Activated CD8-positive, alpha-beta T cell treated with anti-CD3 and anti-CD28 coated beads for 36 hours (primary cell): ENCODE measurements at places on chromosomes 5 and 9.

GRCh38 chr5:99070822-99071221 lies 142.0 kb upstream of the CHD1 start:
- no peak overlapping the region for H3K4me3 ChIP-seq
- H3K36me3 ChIP-seq, result no peaks in the 10 kb centered on the region
- no peak for DNase-seq
- H3K27ac ChIP-seq, result no peak overlapping the region
- no peaks in the 10 kb centered on the region for H3K4me1 ChIP-seq

DNA sequence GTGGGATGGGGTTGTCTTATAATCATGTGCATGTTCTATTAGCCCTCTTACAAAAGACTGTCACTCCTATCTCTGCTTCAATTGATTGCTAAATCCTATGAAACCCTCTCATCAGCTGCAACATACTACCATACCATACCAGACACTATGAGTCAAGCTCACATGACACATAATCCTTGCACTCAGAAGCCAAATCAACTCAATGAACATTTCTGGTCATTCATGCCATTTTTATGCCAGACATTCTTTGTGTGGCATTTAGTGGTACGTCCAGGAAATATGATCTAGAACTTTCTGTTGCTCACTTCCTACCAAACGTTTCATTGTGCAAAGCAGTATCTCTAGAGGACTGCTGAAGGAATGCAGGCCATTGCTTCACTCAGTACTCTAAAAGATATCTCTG lies 159.2 kb upstream of the GNA14 start:
- peaks cover 25% of the 10 kb centered on the region for H3K36me3 ChIP-seq
- H3K4me3 ChIP-seq, result no peak overlapping the region
- H3K27me3 ChIP-seq, result no peaks in the 10 kb centered on the region
- DNase-seq, result no peak

GRCh38 chr5:168844016-168844921 lies 265.1 kb upstream of the PANK3 start:
- H3K36me3 ChIP-seq, result no peaks in the 10 kb centered on the region
- no peak overlapping the region for H3K4me3 ChIP-seq
- peaks cover 17% of the 10 kb centered on the region for H3K27me3 ChIP-seq
- DNase-seq, result no peak
- no peak overlapping the region for H3K27ac ChIP-seq

GRCh38 chr5:171412186-171412585 lies 7.3 kb upstream of the FGF18 start:
- no peak overlapping the region for H3K27ac ChIP-seq
- no peak overlapping the region for H3K4me3 ChIP-seq
- DNase-seq, result no peak
- H3K4me1 ChIP-seq, result peaks cover 24% of the 10 kb centered on the region
- peaks cover 50% of the 10 kb centered on the region for H3K36me3 ChIP-seq

- no peak overlapping the region for H3K27ac ChIP-seq
- H3K36me3 ChIP-seq, result no peaks in the 10 kb centered on the region
- no peak for DNase-seq
- no peaks in the 10 kb centered on the region for H3K4me1 ChIP-seq
These were observed 48.3 kb upstream of the SMARCA2 start for GRCh38 chr9:1966725-1967366.

DNA sequence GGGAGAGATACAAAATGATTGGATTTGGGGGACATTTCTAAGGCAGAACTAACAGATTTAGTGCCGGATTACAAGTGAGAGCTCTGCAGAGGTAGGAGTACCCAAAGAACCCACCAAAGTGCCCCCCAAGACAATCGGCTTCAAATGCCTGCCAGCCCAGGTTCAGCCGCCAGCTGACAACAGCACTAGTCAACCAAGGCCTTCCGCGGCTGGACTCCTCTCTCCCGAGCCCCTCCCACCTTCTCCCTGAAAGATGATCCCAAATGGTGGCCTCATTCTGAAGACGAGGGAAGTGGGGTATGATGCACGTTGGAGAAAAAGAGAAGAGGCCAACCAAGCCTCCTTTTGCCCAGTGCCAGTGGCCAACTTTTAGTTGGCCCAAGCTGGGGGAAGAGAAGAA lies 210.4 kb upstream of the SLC30A5 start:
- H3K4me3 ChIP-seq, result no peak overlapping the region
- H3K36me3 ChIP-seq, result no peaks in the 10 kb centered on the region
- DNase-seq, result no peak
- H3K27ac ChIP-seq, result no peak overlapping the region
- H3K4me1 ChIP-seq, result peaks cover 23% of the 10 kb centered on the region

DNA sequence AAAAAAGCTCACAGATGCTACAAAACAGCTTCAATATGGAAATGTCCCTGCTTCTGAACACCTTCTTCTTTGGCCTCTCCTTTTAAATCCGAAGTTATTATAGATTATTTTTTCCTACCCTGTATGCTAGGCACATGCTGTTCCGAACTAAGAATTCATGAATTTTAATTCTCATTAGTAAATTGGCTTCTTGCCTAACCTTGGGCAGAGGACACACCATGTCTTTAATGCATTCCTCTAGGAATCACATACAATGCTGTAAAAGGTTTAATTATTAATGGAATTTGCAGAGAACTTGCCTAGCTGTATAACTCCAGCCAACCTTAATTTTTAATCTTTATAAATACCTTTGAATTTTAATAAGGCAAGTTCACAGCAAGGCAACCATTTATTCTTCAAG lies 234.4 kb downstream of the NTRK2 start:
- no peak for DNase-seq
- no peaks in the 10 kb centered on the region for H3K36me3 ChIP-seq
- peaks cover 9% of the 10 kb centered on the region for H3K27me3 ChIP-seq
- H3K4me3 ChIP-seq, result no peak overlapping the region
- H3K4me1 ChIP-seq, result no peaks in the 10 kb centered on the region

DNA sequence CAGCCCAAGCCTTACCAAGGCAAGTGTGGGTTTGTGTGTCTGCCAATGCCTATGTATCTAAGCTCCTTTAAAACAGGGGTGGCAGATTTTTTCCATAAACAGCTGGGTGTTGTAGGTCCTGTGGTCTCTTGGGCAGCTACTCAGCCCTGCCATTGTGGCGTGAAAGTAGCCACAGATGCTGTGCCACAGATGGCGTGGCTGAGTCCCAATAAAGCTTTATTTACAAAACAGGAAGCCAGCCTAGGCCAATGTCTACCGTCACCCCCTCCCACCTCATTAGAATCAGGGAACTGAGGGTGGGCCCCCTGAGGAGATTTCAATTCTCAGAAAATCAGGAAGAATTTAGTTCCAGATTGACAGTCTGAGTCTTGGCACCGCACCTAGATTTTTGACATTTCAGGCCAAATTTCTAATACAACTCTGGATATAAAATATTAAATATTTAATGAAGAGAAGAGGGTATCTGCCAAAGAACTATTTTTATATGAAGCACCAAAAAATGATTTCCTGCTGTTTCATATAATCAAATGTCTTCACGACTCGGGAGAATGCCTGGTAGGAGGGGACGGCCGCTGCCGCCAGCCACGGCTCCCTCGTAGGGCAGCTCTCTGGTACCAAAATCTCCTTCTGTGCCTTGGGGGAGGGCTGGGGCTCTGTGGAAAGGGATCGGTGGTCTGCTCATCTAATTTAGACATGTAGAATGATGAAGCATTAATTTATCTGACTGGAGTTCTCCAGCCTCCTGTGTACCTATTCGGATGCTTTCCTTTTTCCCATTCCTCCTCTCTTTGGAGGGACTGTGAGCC lies 420.9 kb downstream of the IRX2 start:
- no peak for DNase-seq
- no peak overlapping the region for H3K27ac ChIP-seq
- no peaks in the 10 kb centered on the region for H3K36me3 ChIP-seq
- H3K4me3 ChIP-seq, result no peak overlapping the region

DNA sequence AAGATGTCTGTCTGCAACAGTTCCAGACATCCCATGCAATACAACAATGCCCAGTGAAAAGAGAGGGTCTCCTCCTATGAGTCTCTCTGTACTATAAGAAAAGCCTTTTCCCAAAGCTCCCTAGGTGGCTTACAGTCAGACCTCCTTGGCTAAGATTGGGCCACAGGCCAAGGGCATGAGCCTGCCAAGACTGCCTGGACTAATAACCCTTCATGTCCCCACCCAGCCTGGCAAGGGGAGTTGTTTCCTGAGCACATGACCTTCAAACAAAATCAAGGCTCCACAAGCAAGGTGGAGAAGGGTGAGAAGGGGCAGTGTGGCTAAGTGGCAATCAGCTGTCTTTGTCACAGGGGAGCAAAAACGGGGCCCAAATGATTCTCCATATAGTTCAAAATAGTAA lies 75.6 kb upstream of the ZSWIM6 start:
- peaks cover 6% of the 10 kb centered on the region for H3K27me3 ChIP-seq
- no peak for DNase-seq
- H3K36me3 ChIP-seq, result no peaks in the 10 kb centered on the region
- no peaks in the 10 kb centered on the region for H3K4me1 ChIP-seq
- no peak overlapping the region for H3K4me3 ChIP-seq

DNA sequence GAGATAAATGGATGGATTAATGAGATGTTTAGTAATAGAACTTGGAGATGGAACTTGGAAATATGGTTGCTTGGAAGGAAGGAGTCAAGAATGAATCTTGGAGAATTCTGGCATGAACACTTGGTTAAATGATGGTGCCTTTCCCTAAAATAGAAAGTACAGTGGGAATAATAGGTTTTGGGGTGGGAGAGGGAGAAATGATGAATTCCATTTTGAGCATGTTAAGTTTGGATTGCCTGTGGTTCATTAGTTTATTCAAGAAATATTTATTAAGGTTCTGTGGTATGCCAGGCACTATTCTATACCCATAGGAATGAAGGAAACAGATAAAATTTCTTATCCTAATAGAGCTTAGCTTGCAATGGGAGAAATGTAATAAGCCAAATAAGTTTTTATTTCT lies 58.4 kb downstream of the PBX3 start:
- H3K4me1 ChIP-seq, result no peaks in the 10 kb centered on the region
- DNase-seq, result no peak
- H3K36me3 ChIP-seq, result no peaks in the 10 kb centered on the region

DNA sequence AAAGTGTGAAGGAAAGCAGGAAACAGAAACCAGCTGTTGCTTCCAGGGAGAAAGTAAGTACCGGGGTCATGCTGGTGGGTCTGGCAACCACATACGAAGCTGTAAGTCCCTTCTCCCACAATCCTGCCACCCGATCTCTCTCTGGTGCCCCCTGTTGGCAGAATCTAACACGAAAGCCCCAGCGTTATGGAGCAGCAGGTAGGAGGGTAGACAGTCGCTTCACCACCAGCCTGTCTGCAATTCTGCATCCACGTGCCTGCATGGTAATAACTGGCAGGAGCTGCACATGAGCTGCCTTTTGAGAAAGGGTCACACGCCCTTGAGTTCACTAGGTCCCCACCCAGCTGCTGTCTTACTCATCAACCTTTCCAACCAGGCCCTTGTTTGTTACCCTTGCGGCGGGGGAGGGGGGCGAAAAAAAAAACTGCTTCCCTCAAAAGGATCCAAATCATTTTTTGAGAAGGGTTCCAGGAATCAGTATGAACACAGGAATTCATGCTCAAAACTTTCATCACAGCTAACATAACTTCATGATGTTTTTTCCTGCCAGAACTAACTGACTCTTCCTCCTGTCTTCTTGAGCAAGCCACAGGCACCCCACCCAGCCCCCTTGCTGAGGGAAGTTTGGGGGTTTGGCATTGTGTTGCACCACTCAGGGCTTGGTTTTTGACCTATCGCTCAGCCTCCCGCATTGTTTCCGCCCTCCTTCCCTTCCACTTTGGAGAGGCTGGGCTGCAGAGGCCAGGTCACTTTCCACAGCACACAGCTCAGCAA lies 19.6 kb upstream of the TMEM252 start:
- no peaks in the 10 kb centered on the region for H3K36me3 ChIP-seq
- H3K27ac ChIP-seq, result no peak overlapping the region
- no peak overlapping the region for H3K4me3 ChIP-seq
- H3K4me1 ChIP-seq, result peaks cover 10% of the 10 kb centered on the region

- H3K36me3 ChIP-seq, result no peaks in the 10 kb centered on the region
These were observed 583.4 kb upstream of the DMAC1 start for GRCh38 chr9:8382777-8383527.

DNA sequence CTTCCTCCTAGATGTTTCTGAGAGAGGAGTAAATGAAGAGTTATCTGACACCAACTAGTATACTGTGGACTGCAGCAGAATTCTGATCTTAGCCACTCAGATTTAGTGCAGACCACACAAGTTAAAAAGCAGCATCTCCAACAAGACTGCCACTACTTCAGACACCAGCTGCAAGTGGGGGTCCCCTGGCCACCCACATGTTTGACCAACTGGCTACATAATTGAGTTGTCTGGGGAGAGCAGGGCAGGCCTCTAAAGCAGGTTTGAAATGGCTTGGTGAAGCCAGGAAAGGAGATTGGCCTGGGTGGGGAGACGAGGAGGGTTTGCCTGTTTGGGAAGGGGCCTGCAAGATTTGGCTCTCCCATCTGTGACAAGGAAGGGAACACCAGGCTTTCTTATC lies 40.5 kb upstream of the FAM81B start:
- H3K4me1 ChIP-seq, result no peaks in the 10 kb centered on the region
- no peak for DNase-seq
- peaks cover 1% of the 10 kb centered on the region for H3K27me3 ChIP-seq
- H3K27ac ChIP-seq, result no peak overlapping the region
- H3K4me3 ChIP-seq, result no peak overlapping the region

DNA sequence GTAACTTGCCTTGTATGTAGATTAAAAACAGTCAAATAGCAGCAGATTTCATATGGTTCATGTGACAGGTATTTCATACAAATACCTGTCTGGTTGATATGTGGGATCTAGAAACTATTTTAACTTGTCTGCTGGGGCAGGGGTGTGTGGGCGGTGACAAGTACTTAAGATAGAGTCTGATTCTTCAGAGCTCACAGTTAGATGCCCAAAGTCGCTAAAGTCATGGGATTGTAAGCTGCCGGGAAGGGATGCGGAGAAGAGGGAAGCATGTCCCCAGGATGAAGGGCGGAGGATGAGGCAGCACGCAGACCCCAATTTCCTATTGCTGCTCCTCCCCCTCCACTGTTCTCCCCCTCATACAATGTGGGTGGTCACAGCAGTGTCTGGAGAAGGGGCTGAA lies 13.3 kb downstream of the ANXA6 start:
- H3K27ac ChIP-seq, result peak overlapping the region; percentile 53
- H3K4me3 ChIP-seq, result no peak overlapping the region
- peaks cover 93% of the 10 kb centered on the region for H3K4me1 ChIP-seq
- no peaks in the 10 kb centered on the region for H3K27me3 ChIP-seq
- peak; percentile 39 for DNase-seq

GRCh38 chr5:154630410-154630809 lies 124.8 kb upstream of the LARP1 start:
- DNase-seq, result no peak
- no peak overlapping the region for H3K27ac ChIP-seq
- H3K36me3 ChIP-seq, result no peaks in the 10 kb centered on the region
- no peak overlapping the region for H3K4me3 ChIP-seq
- H3K4me1 ChIP-seq, result no peaks in the 10 kb centered on the region
